Sigmoid colon (tissue), 7 donors: ENCODE measurements at places on chromosomes 6 and 20.
A peak's percentile ranks its signal among the peaks of the same experiment; 100 is the strongest.

- H3K27ac ChIP-seq = no peak overlapping the region
- H3K4me3 ChIP-seq = no peak overlapping the region
- no peaks in the 10 kb centered on the region for H3K36me3 ChIP-seq
- no peaks in the 10 kb centered on the region for H3K4me1 ChIP-seq
- no peak for DNase-seq
Measured at GRCh38 chr6:134750669-134751068, 199.2 kb downstream of the ALDH8A1 start.

DNA sequence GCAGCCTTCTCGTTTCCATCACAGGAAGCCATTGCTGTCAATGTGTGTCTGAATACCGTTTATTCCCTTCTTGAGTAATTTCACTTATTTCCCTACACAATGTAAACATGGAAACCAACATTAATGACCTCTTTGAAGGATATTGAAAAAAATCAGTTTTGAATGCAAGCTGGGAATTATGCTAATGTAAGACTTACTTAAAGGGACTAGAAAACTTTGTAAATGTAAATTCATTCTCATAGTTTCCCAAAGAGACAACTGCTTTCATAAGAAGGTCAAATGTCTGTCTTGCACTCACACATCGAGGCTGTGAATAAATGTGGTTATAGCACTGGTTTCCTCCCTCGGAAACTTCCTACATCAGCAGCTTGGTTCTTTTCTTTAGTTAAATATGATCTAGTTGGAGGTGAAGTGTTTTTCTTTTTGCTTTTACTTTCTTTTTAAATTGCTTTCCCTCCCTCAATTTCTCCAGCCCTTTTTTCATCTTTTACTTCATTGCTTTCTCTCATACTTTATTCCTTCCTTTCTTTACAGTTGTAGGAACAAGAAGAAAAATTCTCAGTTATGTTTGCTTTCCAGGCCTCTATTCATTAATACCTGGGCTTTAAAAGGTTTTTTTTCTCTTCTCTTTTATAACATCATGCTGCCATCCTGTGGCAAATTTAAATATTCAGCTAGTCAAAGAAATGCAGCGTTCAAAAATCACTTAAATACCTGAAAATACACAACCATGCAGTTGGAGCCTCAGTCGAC is 108.3 kb downstream of the TNFAIP3 start:
- no peaks in the 10 kb centered on the region for H3K36me3 ChIP-seq
- no peak overlapping the region for H3K4me3 ChIP-seq
- no peaks in the 10 kb centered on the region for H3K4me1 ChIP-seq
- H3K27me3 ChIP-seq = no peaks in the 10 kb centered on the region

DNA sequence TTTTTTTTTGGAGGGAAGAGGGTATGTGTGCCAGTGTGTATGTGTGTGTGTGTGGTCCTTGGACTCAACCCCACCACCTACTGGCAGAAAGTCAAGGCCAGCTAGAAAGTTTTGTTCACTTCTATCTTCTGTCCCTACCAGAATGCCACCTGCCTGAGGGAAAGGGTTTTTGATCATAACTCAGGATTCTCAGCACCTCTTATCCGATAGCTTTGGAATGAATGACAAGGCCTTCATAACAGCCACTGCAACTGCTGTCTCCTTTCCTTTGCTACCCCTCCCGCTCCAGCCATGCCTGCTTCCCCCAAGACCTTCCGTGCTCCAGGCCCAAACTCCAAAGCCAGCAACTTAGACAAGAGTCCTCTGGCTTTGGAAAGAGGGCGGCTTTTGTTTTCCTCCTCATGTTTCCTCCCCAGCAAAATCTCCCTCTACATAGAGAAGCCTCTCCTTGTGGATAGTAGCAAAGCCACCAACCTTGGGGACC is 18.7 kb downstream of the BTN3A1 start:
- no peaks in the 10 kb centered on the region for H3K27me3 ChIP-seq
- peaks cover 40% of the 10 kb centered on the region for H3K4me1 ChIP-seq
- no peaks in the 10 kb centered on the region for H3K36me3 ChIP-seq
- H3K4me3 ChIP-seq = peak overlapping the region; percentile 59
- DNase-seq = no peak
- H3K27ac ChIP-seq = peak overlapping the region; percentile 92

DNA sequence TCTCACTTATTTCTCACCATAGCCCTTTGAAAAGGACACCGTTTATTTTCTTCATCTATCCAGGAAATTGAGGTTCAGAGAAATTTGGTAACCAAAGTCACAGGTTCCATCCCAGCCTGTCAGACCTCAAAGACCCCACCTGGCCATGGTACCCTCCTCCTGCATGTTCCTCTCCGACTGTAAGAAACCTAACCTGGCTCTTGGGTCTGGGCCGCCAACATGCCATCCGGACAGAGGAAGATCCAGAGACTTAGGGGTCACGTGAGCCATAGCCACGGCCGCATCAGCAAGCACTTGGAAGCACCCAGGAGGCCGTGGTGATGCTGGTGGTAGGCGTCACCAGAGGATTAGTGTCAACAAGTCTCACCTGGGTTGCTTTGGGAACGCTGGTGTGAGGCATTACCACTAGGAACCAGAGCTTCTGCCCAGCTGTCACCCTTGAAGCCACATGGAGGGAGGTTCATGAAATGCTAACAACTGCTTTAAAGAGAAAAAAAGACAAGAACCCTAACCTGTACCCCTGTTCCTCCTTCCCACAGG is 177.1 kb downstream of the EYA2 start:
- no peak for DNase-seq
- H3K36me3 ChIP-seq = no peaks in the 10 kb centered on the region
- H3K4me3 ChIP-seq = no peak overlapping the region
- H3K27ac ChIP-seq = no peak overlapping the region
- no peaks in the 10 kb centered on the region for H3K27me3 ChIP-seq

DNA sequence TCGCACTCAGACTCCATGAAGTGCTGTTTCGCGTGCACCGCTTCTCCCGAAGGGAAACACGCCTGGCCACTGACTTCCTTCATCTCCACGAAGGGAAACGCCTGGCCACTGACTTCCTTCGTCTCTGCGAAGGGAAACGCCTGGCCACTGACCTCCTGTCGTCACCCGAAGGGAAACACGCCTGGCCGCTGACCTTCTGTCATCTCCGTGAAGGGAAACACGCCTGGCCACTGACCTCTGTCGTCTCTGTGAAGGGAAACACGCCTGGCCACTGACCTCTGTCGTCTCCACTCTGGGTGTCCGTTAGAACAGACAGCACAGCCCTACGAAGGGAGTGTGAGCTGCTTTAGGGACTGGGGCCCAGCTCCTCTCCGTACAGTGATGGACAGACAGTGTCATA is 17.1 kb upstream of the ADRM1 start:
- no peaks in the 10 kb centered on the region for H3K4me1 ChIP-seq
- no peaks in the 10 kb centered on the region for H3K27me3 ChIP-seq
- no peak overlapping the region for H3K27ac ChIP-seq
- no peak for DNase-seq
- H3K36me3 ChIP-seq = peaks cover 38% of the 10 kb centered on the region

- H3K4me3 ChIP-seq = no peak overlapping the region
- H3K27me3 ChIP-seq = peaks cover 17% of the 10 kb centered on the region
- no peak for DNase-seq
Measured at GRCh38 chr20:3164043-3164762, 4.5 kb upstream of the FASTKD5 start.

GRCh38 chr6:144767051-144767450 is 481.9 kb downstream of the UTRN start:
- no peak for DNase-seq
- H3K27ac ChIP-seq = no peak overlapping the region
- H3K4me3 ChIP-seq = no peak overlapping the region
- no peaks in the 10 kb centered on the region for H3K36me3 ChIP-seq
- no peaks in the 10 kb centered on the region for H3K27me3 ChIP-seq

DNA sequence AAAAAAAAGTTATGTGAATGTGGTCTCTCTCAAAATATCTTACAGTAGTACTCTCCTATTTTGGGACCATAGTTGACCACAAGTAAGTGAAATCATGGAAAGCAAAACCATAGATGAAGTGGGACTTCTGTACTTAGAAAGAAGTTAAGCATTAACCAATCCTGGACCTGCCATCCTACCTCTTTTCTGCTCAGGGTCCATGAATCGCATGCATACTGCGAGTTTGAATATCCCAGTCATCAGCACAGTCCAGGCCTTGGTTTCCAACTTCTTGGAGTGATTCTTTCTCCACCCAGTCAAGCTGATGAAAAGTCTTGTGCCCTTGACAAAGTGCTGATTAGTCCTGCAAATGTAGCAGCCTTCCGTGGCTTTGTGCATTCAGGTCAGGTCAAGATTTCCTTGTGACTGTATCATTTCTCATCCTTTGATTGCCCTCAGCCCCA is 46.0 kb downstream of the RNF217 start:
- no peak for DNase-seq
- H3K4me1 ChIP-seq = peaks cover 45% of the 10 kb centered on the region

- no peak for DNase-seq
- H3K27ac ChIP-seq = no peak overlapping the region
- H3K27me3 ChIP-seq = no peaks in the 10 kb centered on the region
- peaks cover under 1% of the 10 kb centered on the region for H3K36me3 ChIP-seq
- no peak overlapping the region for H3K4me3 ChIP-seq
Measured at GRCh38 chr20:31691646-31692275, 30.9 kb downstream of the BCL2L1 start.

- no peak overlapping the region for H3K27ac ChIP-seq
- no peaks in the 10 kb centered on the region for H3K4me1 ChIP-seq
- DNase-seq = no peak
- no peak overlapping the region for H3K4me3 ChIP-seq
- no peaks in the 10 kb centered on the region for H3K36me3 ChIP-seq
Measured at GRCh38 chr20:15395457-15395856, 1058.0 kb upstream of the FLRT3 start.

GRCh38 chr6:113824411-113824810 is 32.7 kb upstream of the MARCKS start:
- no peak overlapping the region for H3K4me3 ChIP-seq
- DNase-seq = no peak

- no peak for DNase-seq
- no peak overlapping the region for H3K27ac ChIP-seq
- no peaks in the 10 kb centered on the region for H3K4me1 ChIP-seq
- no peaks in the 10 kb centered on the region for H3K36me3 ChIP-seq
- H3K27me3 ChIP-seq = no peaks in the 10 kb centered on the region
Measured at GRCh38 chr6:77715588-77715987, 62.7 kb downstream of the MEI4 start.

GRCh38 chr20:61044499-61044898 is 207.6 kb upstream of the CDH4 start:
- no peak for DNase-seq
- H3K27me3 ChIP-seq = no peaks in the 10 kb centered on the region
- H3K36me3 ChIP-seq = no peaks in the 10 kb centered on the region
- H3K4me3 ChIP-seq = no peak overlapping the region
- no peaks in the 10 kb centered on the region for H3K4me1 ChIP-seq
- H3K27ac ChIP-seq = no peak overlapping the region

GRCh38 chr6:44222486-44223318 is 693 bp upstream of the SLC29A1 start:
- no peaks in the 10 kb centered on the region for H3K36me3 ChIP-seq
- peaks cover 94% of the 10 kb centered on the region for H3K4me1 ChIP-seq
- H3K27me3 ChIP-seq = no peaks in the 10 kb centered on the region
- H3K27ac ChIP-seq = peak overlapping the region; percentile 98

DNA sequence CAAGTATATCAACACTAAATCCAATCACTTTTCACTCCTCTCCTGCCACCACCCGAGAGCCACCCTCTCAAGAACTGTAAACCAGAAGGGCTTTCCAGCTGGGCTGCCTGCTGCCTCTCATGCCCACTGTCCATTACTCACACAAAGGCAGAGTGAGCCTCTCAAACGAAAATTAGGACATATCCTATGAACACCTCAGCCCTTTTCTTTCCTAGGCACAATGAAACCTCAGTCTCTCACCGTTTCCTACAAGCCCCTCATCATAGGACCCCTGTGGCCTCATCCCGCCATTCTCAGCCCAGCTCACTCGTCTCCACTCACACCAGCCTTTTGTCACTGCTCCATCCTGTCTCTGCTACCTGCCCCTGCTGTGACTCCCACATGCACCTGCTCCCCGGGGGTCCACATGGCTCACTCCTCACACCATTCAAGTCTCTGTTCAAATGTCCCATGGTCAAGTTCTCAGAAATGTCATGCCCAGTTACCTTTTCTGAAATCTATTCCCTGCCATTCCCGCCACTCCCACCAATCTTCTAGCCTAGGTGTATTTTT is 7.4 kb downstream of the HLA-F start:
- H3K27ac ChIP-seq = no peak overlapping the region
- no peaks in the 10 kb centered on the region for H3K27me3 ChIP-seq
- no peak overlapping the region for H3K4me3 ChIP-seq
- DNase-seq = no peak

DNA sequence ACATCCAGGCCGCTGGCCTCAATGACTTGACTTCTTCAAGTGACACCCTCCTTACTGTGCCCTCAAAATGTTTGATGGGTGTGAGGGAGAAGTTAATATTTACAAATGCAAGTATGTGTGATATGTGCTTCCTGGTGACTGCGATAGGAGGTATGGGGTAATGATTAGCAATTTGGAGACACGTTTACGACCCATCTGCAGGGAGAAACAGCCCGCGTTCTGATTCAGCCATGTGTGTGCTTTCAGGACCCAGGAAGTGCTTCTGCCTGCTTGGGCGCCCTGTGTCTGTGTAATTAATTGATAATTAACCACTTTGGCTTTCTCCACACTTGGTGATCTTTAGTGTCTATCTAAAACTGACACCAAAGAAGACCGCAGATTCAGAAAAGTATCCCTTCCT is 25.0 kb downstream of the SIRPA start:
- no peak for DNase-seq
- no peaks in the 10 kb centered on the region for H3K4me1 ChIP-seq
- peaks cover 82% of the 10 kb centered on the region for H3K36me3 ChIP-seq
- no peak overlapping the region for H3K4me3 ChIP-seq
- no peak overlapping the region for H3K27ac ChIP-seq

DNA sequence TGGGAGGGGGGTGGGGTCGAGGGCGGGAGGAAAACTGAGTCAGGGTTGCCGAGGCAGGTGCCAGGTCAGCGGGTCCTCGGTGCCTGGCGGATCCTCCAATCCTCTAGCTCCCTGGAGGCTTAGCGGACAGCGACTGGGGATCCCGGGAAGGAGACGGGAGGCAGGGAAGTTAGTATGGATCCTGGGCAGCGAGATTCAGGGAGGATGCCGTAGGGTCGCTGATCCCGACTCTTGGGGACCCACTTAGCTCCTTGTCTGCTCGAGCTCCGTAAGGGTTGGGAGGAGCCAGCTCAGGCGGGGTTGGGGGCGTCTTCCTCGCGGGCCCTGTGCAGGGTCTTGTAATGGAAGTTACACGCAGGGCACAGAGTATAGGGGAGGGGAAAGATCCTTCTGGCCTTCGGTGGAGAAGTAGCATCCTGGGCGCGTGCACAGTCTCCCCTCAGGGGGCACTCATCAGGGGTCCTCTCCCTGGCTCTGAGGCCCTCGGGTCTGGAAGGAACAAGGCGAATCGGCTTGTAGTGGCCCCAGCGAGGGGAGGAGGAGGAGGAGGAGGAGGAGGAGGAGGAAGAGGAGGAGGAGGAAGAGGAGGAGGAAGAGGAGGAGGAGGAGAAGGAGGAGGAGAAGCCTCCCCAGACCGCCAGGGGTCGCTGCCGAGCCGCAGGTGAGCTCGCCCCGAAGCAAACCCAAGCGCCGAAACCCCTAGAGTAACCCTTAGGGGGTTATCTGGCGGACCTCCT is 6.4 kb upstream of the SLC12A5 start:
- peaks cover 97% of the 10 kb centered on the region for H3K27me3 ChIP-seq
- no peak for DNase-seq
- no peak overlapping the region for H3K27ac ChIP-seq
- no peak overlapping the region for H3K4me3 ChIP-seq

- H3K4me3 ChIP-seq = no peak overlapping the region
- no peaks in the 10 kb centered on the region for H3K27me3 ChIP-seq
- H3K36me3 ChIP-seq = no peaks in the 10 kb centered on the region
- H3K27ac ChIP-seq = no peak overlapping the region
- H3K4me1 ChIP-seq = no peaks in the 10 kb centered on the region
Measured at GRCh38 chr20:3382836-3383235, 24.6 kb downstream of the DNAAF9 start.

GRCh38 chr6:169189686-169190085 is 64.0 kb downstream of the THBS2 start:
- H3K36me3 ChIP-seq = no peaks in the 10 kb centered on the region
- H3K27me3 ChIP-seq = no peaks in the 10 kb centered on the region
- peaks cover 5% of the 10 kb centered on the region for H3K4me1 ChIP-seq
- DNase-seq = no peak
